ENCODE measurements at places on chromosomes 6 and 20.

DNA sequence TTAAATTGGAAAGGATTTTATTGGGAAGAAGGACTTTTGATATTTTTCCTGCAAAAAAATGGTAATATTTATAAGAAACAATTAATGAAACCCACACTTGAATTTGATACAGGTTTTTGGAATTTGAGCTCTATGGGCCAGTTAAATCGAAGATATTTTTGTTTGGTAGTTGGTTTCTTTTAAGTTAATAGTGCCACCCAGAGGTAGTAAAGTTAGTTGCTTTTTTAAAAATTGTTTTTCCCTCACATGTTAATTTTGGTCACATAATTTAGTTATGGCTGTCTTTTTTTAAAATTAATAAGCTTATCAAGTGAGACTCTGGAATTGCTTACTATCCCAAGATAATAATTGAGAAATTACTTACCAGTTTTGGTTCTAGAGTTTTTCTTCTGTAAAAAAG, 7.1 kb downstream of the PRIM2 start:
- DNase-seq = no peak

DNA sequence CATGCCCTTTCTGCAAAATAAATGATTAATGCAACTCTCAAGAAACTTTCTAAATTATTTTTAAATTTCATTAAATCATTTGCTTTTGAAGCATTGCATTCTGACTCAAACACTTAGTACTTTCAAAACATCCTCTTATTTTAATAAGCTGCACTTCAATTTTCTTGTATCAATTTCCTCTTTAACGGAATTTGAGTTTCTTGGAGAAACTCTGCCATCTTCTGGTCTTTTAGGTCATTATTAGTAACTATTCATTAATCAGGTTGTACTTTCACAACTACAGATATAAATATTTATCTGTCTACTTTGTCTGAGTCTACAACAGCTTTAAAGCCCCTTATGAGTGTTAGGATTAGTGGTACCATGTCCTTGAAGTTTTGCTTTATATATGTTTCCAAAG, 30.2 kb downstream of the TMX4 start:
- no peak for DNase-seq

- DNase-seq = no peak
Observed at GRCh38 chr6:72761761-72762160, 139.9 kb downstream of the KCNQ5 start.

- no peak for DNase-seq
Observed at GRCh38 chr20:60036746-60037499, 78.7 kb downstream of the CDH26 start.

- no peak for DNase-seq
Observed at GRCh38 chr6:50837589-50838445, 19.1 kb downstream of the TFAP2B start.

DNA sequence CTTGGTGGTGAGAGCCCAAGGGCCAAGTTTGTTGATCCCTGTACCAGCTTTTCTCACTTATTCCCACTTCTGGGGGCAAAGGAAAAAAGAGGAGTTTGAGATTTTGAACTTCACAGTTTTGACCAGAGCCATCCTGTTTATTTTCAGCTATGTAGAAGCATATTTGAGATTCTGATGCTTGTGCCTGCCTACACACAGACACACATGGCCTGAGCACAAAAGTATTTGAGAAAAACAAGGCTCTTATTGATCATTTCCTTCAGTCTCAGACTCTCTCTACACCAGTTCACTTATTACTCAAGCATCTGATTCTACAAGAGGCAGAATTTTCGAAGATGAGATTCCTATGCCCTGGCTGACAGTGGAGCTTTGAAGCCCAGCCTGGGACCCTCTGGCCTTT, 100.7 kb downstream of the TCP11 start:
- DNase-seq = no peak

DNA sequence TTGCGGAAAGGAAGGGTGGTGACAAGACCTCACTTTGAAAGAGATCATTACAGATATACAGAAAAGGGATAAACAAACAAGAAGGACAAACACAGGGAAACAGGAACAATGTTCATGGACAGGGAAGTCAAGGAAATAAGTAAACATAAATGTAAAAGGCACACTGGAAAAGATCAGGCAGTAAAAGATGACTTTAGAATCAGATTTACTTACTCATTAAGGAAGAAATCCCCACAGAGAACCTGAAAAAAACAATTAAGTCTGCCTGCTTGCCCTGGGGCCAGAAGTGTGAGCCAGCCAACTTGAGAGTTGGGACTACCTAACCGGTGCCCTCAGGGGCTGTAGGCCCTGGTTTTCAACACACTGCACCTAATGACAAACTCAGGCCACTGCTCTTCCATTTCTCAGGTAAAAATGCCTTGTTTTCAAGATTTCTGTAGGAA, 1.7 kb downstream of the APMAP start:
- DNase-seq = no peak

DNA sequence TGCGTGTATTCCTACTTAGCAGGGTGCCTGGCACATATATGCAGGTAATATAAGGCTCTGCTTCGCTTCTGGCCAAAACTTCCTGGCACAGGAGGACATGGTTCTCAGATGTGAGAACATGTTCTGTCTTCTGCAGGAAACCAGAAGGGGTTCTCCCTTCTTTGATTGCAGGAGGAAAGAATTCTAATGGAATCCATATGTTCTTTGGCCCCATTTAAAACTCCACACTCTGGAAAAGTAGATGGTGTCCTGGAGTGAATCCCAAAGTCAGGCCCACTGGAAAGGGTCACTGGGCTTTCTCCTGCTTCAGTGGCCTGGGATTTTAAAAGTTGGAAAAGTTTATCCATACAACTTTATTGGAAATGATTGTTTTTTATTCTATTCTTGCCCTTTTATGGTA, 16.4 kb upstream of the CYP24A1 start:
- no peak for DNase-seq

All from D341Med (cell line).